Adrenal gland (tissue), 19 donors: ENCODE measurements at places on chromosomes 5 and 9.

DNA sequence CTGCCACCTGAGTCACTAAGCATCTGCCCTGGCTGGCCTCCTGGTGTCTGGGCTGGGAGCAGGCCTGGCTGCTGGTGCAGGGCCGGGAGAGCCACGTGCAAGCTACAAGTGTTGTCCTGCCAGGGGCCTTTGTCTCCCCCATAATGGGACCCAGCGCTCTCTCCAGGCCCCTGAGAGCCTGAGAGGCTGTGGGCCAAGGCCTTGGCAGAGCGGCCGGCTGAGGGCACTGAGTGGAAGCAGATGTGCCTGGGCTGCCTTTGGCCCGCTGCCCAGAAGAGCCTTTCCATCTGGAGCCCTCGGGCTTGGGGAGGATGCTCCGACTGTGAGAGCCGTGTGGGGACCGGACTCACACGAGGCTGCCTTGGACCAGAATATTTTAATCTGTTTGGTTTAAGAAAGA lies 185.5 kb downstream of the RGS3 start:
- DNase-seq: peak; percentile 75

DNA sequence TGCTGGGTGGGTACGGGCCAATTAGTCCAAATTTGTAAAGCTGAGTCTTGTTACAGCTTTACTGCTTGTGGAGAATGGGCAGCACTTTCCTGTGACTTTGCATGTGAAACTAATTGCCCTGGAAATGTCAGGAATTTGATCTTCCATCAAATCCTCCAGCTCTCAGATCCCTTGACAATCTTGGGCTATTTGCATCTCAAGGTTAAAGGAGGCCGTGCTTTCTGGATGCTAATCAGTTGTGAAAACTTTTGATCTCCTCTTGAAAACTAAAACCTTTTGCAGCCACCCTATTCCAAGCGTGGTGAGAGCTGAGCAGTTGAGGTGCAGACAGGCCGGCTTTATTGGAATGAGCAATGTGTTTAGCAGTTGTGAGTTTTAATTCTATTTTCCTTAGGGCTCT lies 68.0 kb upstream of the CLINT1 start:
- DNase-seq: no peak

GRCh38 chr9:127347831-127348776 lies 48.9 kb upstream of the SLC2A8 start:
- peak; percentile 34 for DNase-seq

- no peak for DNase-seq
Measured at GRCh38 chr9:3857673-3858072, 331.9 kb upstream of the RFX3 start.

- no peak for DNase-seq
Measured at GRCh38 chr5:148788636-148789035, 37.8 kb upstream of the ADRB2 start.

DNA sequence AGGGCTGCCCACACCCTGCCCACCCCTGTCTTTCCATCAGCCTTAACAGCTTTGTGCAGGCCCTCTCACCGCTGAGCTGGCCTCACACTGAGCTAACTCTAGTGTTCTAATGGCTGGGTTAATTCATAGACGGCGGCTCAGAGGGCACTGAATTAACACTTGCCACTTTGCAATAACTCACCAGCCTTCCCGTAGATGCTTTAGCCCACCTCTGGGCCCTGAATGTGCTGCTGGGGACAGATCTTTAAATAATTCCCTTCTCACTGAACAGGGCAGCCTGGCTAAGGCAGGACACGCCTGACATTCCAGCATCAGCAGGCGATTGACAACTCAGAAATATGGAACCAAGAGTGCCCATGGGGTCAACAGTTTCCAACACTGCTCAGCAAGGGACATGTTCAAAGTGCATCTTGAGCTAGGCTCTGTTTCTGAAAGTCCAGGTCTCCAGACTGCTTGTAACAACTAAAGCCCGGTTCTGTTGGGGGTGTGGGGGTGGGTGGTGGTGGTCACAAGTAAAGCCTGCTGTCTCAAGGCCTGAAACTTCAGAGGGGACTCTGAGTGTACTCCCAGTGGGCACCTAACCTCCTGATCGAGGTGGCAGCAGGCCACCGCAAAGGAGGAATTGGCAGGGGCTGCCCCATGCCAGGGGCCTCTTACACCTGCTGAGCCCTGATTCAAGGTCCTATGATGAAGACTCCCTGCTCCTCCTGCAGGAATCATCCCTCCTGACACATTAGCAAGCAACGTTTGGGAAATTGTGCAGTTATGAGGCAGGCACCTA lies 248.3 kb downstream of the FSTL4 start:
- DNase-seq: no peak

DNA sequence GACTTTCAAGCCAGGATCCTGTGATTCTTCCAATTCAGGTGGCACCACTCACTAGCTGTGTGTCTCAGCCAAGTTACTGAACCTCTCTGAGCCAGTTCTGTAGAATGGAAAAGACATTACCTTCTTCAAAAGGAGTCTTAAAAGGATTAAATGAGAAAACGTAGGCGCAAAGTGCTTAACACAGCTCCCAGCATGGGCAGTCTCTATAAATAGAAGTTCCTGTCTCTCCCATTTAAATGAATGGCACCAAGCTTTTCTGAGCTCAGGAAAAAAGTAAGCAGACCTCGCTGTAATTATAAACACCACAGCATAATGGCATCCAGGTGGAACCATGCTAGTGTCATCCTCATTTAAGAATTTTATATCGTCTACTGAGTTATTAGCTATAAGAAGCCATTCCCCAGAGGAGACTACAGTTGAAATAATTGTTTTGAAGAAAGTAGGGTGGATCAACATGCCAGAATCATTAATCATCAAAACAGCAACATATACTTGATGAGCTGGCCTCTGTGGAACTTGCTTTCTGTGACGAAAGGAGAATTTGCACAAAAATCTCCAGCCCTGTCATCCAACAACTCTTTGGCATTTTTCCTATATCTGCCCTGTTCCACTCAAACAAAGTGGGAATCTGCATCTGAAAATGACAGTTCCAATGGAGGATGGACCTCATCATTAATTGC lies 188.9 kb downstream of the SPOCK1 start:
- no peak for DNase-seq

- DNase-seq: no peak
Measured at GRCh38 chr5:171492781-171493180, 73.3 kb downstream of the FGF18 start.

- no peak for DNase-seq
Measured at GRCh38 chr5:74762599-74762998, 4.3 kb downstream of the GFM2 start.

GRCh38 chr5:61479850-61480614 lies 148.0 kb downstream of the ZSWIM6 start:
- DNase-seq: no peak
